ENCODE measurements at places on chromosomes 2 and 18.

DNA sequence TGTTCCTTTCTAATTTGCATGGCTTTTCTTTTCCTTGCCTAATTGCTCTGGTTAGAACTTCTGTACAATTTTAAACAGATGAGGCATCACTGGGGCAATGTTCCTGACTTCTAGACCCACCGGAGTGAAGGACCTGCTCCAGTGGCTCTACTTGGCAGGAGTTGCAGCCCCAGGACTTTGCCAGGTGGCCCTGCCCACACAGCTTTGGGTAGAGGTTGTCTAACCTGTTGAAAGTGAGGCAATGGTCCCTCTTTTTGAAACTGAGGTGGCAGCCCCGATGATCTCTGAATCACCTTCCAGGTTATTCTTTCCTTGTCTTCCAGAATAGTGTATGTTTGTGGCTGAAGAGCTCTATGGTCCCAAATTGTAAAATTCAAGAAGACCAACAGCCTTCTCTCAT is 29.9 kb upstream of the ZNF512 start:
- no peak for DNase-seq

DNA sequence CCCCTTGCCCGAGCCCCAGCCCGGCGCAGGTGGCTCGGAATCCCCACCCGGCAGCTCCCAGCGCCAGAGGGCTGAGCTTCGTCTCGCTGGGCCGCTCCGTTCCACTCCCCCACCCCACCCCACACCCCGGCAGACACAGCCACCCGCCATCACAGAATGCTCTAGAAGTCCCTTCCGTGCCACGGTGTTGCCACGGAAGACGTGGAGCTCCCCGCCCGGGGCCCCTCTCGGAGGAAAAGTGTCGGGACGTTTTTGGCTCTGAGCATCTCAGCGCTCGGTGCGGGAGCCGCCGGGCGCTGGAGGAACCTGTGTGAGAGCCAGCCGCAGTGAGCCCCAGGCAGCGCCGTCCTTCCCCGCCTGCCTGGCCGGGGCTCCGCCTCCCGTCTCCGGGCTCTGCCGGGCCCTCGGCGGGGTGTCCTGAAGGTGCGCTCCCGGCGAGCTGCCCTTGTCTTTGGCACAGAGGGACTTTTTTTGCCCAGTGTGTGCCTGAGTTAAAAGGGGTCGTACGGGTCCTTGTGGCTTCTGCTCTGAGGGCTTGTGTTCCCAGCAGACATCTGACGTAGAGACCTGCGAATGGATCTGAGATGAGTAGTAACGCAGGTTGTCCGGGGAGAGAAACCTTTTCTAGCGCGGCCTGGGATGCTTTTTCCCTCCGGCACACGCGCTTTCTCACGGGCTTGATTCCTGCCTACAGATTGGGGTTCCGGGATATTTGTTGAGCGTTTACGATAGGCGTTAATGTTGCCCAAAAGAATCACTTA is 1.8 kb downstream of the ZCCHC2 start:
- DNase-seq, result peak; percentile 65

DNA sequence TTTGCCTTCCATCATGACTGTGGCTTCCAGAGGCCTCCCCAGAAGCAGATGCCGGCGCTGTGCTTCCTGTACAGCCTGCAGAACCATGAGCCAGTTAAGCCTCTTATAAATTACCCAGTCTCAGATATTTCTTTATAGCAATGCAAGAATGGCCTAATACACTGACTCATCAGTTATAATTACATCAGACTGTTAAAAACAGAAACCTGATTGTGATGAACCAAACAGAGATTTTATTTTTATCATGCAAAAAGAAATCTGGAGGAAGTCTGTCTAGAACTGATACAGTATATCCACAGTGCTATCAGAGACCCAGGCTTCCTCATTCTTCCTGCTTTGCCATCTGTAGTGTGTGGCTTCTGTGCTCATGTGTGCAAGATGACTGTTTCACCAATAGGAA is 93.4 kb upstream of the MEX3C start:
- DNase-seq, result no peak

- no peak for DNase-seq
These were observed 187.7 kb downstream of the IRS1 start for GRCh38 chr2:226611944-226612318.

- DNase-seq, result no peak
These were observed 299.7 kb downstream of the DSEL start for GRCh38 chr18:67216846-67217245.

- no peak for DNase-seq
These were observed 6.3 kb downstream of the BOK start for GRCh38 chr2:241564596-241565410.

DNA sequence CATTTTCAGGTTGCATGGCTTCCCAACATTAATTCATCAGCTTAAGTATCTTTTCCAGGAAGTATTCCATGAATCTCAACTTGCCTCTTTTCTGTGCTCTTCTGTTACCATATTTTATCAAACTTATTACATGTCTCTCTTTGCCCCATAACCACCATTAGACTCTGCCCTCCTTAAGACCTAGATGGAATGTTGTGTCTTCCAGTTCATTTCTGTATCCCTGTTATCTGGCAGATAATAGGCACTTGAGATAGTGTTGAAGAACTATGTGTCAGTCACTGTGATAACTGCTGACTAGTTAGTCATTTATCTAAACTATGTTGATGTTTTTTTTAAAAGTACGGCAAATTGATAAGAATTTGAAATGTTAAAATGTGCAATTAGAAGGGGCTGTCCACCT is 41.8 kb downstream of the GLS start:
- DNase-seq, result no peak

Measured in endothelial cell (in vitro differentiated cells).